Adipocyte (in vitro differentiated cells): ENCODE measurements at places on chromosomes 1 and 21.

DNA sequence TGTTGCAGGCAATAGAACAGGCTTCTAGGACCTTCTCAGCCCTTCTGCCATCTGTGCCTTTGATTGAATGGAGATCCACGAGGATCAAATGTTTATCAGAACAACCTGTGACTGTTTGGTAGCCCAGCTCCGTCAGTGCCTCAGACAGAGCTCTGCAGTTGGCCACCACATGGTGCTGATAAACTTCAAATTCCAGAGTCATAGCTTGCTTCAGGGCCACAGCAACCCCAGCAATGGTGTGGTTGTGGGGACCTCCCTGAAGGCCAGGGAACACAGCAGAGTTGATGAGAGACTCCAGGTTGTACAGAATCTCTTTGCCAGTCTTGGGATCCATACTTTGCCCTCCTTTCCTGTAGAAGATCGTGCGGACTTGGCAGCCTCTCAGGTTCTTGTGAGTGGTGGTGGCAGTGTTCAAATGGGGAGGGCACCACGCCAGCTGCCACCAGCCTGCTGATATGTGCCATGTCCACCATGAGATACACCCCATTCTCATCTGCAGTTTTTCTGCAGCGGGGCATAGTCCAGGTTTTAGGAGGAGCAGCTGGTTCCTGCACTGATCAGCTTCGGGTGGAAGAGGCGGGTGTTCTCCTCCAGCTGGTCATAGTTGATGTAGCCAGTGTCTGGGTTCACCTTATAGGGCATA is 82.9 kb upstream of the ARTN start:
- DNase-seq: no peak

DNA sequence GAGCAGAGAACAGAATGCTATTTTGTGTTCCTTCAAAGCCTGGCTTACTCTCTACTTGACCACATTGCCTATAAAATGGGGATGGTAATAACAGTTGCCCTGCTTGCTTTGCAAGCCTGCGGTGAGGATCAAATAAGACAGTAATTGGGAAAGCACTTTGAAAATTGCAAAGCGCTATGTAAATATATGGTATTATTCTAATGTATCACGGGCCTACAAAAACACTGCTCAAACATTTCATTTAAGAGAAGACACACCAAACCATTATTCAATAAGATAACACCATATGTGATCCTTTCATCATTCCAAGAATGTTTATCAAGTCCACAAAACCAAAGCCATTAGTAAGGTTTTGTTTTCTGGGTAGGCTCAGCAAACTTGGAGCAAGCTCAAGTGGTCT is 208.4 kb downstream of the ROR1 start:
- no peak for DNase-seq

GRCh38 chr1:80202118-80202517 is 1195.6 kb upstream of the ADGRL4 start:
- no peak for DNase-seq

DNA sequence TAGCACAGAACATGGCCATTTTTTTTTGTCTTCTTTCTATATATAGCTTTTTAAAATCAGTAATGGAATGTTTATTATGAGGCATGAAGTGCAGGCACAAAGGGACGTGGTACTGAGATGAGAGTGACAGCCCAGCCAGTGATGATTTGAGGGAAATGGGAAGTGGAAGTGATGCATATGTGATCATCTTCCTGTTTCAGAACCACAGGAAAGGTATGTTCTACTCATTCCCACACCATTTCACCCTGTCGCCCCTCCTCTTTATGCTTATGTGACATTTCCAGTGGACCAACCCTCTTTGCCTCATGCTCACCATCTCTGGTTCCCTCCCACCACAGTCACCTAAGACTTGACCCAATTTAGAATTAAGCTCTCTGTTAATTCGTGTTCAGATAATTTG is 24.3 kb downstream of the PTGS2 start:
- no peak for DNase-seq

DNA sequence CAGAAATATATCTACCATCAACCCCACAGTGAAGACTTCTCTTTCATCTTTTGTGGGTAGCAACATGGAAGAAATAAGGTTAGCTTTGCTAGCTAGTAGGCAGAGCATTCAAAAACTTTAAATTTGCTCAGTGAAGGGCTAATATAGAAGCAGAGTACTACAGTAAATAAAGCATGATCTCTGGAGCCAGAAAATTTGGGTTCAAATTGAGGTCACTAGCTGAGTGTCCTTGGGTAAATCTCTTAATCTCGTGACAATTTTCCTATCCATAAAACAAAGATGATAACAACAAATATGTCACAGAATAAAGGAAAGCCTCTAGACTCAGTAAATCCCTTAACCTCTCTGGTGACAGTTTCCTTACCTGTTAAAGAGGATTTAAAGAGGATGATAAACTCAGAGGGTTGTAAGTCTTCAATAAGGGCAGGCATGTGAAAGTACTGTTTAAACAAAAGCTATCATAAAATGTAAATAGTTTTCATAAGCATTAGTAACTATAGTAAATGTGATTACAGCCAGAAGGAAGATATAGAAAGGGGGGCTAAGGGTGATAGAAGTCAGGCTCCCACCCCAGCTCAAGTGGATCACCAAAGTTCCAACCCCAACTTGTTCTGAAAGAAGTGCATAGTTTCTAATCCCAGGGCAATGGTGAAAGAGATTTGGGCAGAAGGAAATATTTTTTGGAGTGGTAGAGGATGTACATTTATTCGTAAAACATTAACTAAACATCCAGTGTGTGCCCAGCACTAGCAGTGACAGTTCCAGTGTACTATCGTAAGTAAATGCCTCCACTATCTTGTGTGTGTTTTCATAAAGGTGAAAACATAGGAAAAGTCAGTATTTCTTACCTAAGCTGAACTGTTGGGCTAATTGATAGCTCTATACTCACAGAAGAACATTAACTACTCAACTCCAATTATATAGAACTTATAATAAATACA is 24.8 kb downstream of the TM2D1 start:
- no peak for DNase-seq

- DNase-seq: no peak
Measured at GRCh38 chr1:236465959-236466303, 57.9 kb upstream of the LGALS8 start.

DNA sequence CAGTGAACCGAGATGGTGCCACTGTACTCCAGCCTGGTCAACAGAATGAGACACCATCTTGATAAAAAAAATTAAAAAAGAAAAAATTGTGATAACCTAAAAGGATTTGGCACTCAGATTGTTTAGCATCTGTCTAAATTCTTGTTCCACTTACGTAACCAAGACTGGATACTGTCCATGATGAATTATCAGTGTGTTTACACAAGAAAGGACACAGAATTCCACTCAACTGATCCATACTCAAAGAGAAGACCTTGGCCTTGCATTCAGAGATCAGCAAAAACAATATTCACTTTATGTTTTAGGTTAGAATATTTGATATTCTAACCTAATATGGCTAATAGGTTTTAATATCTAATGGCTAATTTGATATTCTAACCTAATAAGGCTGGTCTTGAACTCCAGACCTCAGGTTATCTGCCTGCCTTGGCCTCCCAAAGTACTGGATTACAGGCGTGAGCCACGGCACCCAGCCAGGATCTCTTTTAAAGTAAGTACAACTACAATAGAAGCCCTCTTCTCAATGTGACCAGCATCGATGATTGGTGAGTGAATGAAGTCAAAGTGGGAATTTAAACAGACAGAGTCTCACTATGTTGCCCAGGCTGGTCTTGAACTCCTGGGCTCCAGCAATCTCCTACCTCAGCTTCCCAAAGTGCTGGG is 43.1 kb upstream of the COX20 start:
- peak; percentile 35 for DNase-seq

DNA sequence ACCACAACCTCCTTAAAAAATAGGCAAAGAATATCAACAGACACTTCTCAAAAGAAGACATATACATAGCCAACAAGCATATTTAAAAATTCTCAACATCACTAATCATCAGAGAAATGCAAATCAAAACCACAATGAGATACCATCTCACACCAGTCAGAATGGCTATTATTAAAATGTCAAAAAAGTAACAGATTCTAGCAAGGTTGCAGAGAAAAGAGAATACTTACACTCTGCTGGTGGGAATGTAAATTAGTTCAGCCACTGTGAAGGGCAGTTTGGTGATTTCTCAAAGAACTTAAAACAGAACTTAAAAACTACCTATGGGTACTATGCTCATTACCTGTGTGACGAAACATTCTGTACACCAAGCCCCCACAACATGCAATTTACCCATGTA is 20.7 kb downstream of the CD1B start:
- no peak for DNase-seq

DNA sequence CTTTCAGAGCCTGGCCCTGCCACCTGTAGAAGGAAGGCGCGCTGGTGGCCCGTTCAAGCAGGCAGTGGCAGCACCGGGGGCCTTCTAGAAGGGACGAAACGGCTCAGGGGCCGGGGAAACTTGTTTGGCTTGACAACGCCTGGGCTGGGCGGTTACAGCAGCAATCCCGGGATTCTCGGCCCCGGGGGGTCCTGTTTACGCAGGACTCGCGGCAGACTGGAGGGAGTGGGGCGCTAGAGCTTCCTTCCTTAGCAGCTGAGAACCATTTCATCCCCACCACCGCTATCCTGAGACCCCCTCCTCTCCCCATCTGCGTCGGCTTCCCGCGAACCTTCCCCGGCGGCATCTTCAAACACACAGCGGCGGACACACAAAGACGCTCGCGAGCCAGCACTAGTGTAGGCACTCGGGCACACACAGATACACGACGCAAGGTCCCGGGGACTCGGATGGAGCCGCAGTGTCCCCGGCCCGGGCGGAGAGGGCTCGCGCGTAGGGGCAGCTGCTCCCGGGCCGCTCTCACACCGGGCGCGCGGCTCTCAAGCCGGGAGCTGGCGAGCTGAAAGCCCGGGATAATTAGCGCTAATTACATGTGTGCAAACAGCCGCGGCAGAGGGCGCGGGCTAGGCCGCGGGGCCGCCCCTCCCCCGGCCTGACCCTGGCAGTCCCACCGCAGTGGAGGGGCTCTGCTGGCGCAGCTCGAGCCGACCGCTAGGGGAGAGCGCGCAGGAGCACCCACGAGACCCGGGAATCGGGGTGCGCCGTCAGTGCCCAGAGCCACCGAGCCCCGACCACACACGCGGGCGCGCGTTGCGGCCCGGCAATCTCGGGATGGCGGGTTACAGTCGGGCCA is 271.4 kb downstream of the FOXD2 start:
- peak; percentile 54 for DNase-seq

DNA sequence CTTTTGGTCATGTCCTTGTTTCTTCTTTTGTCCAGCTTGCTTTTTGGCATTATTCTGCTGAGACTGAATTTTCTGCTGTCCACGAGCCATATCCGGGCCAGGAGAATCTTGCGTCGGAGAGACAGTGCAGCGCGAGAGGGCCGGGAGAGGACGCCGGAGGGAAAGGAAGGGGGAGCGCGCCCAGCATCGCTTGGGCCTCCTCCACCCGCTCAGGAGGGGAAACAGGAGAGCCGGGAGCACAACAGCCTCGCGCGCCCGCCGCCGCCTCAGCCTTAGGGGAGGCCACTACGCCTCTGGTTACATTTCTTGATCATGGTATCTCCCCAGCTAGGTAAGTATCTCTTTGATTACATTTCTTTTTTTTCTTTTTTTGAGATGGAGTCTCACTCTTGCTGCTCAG is 7.4 kb upstream of the DEGS1 start:
- DNase-seq: peak; percentile 22

GRCh38 chr1:147787765-147788164 is 27.4 kb upstream of the GJA5 start:
- DNase-seq: no peak

GRCh38 chr1:19825298-19825697 is 10.2 kb upstream of the RNF186 start:
- DNase-seq: no peak

- no peak for DNase-seq
Measured at GRCh38 chr1:184419350-184420161, 32.7 kb downstream of the C1orf21 start.

DNA sequence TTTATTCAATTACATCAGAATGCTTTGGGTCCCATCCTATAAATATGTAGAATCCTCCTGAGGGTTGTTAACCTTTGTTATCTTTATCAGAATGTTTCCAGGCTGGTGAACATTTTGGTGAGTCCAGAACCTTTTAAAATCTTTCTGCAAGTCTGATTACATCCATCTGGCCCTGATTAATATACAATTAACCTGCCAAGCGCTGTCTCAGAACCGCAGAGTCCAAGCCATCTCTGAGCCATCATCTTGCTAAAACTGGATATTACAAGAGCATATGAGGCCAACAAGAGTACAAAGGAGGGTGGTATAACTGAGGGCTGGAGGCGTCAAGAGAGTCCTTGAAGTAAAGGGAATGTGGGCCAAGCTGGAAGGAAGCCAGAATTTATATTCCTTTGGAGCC is 88.6 kb upstream of the ZC3H11B start:
- no peak for DNase-seq

DNA sequence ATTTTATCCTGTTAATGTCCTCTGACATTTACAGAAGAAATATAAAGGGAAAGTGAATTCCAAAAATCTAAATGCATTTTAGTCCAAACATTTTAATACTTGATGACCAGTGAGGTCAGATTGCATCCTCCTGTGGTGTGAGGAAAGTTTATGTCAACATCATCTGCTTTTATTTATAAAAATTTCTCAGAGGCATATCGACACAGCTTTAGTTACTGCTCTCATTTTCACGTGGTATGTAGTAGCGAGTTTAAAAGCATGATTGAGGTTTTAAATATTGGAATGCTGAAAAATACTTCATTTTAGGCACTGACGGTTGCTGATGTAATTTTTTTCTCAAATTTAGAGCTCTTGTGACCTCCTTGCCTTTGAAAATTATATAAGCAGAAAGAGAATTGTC is 234.8 kb downstream of the HMCN1 start:
- peak; percentile 87 for DNase-seq

DNA sequence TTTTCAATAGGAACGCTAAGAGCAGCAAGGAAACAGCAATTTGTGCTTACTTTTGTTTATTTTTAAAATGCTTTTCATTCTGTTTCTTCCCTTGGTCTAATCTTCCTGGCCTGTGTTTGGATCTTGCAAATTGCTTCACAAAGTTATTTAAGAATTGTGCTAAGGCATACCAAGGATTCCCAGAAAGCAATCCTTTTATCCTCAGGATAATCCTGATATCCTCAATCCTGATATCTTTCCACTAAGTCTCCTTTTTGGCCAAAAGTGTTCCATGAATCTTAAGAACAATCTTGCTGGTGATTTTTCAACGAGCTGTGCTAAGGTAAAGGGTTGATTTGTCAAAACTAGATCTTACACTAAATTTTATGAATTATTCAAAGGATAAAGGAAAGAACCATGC is 1577.9 kb downstream of the PLA2G4A start:
- DNase-seq: peak; percentile 36

DNA sequence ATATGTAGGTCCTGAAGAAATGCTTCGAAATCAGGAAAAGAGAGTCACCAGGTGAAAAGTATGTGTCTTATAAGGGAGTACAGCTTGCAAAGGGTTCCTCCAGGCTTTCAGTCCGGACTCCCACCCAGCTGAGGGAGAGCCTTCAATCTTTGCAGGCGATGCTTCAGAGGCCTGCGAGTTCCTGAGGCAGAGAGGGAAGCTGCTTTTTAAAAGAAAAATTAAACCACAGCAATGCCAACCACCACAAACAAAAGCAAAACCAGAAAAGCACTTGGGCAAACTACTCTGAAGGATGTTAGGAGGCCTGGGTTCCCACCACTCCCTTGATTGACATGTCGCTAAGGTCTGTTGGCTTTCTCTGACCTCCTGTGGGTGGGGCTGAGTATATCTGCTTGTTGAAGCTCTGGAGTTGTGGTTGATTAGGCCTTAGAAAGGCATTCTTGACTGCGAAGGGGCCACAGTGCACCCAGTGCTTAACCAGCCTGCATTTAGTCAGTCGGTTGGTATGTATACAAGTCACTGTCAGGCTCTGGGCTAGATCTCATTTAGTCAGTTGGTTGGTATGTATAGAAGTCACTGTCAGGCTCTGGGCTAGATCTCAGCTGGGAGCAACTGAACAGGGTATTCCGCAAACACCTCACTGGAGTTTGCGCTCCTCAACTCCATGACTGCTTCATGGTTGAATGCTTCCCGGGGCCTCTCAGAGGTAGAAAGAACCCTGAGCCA is 1.2 kb downstream of the NIPAL3 start:
- DNase-seq: peak; percentile 92
